Fibroblast of skin of scalp (primary cell): ENCODE measurements at places on chromosomes 12 and 14.
A peak's percentile ranks its signal among the peaks of the same experiment; 100 is the strongest.

GRCh38 chr12:112381406-112381882 is 787 bp downstream of the HECTD4 start:
- no peak for DNase-seq

GRCh38 chr12:113320401-113320800 is 14.5 kb downstream of the SLC8B1 start:
- DNase-seq, result no peak

- no peak for DNase-seq
Measured at GRCh38 chr12:130835436-130835835, 3.6 kb downstream of the STX2 start.

DNA sequence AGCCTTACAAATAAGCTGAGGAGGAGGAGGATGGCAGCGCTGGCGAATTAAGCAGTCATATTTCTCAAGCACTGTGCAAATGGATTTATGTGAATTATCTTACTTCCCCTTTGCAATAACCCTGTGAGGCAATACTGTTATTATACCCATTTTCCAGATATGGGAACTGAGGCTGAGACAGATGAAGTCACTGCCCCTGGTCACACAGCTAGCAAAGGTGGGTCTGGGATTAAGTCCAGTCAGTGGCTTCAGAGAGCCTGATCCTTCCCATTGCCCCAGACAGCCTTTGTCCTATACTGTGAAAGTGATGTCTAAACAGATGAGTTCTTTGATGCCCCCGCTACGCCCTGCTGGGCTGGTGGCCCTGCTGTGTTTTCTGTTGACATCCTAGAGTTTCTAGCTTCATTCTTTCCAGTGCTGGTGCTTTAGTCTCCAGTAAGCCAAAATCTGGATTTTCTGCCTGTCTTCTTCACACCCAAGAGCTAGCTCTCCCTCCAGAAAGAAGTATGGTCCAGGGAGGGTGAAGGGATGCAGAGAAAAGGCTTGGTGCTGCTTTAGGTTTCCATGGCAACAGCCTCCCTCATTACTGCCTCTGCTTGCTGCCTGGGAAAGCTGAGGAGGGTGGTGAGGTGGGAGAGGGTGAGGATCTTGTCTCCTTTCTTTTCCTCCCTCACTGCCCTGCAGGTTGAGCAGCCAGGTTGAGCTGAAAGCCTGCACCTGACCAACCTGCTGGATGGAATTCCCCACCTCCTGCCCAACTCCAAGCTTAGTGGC is 30.7 kb downstream of the TMEM63C start:
- DNase-seq, result no peak

DNA sequence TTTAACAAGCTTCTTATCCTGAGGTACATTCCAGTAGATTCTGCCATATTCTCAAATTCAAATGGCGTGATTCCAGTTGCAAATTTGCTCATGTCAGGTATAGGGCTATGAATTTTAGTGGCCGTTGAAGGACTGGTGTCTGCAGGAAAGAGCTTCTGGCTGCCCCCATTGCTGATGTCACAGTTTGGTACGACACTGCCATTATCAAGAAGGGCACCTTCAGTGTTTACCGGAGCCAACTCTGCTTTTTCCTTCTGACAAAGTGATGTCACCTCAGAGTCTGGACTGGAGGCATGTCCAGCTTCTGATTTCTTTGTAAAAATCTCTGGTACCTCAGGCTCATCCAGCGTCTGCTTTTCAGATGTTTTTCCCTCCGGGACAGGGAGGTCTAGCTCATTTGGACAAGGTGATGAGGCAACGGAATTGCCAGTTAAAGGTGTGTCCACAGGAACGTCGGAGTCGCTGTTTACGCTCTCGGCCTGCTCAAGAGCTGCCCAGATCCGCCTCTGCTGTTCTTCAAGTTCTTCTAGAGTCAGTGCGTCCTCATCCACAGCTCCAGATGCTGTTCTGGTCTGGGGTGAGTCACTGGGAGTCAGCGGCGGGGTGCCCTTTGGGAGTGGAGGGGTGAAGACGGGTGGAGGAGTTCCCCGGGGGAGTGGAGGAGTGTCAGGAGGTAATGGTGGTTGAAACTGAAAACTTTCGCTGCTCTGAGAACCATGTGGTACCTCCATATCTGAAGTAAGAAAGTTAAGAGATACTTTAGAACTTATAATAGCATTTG is 27.0 kb downstream of the ZCCHC8 start:
- no peak for DNase-seq

- DNase-seq, result peak; percentile 39
Measured at GRCh38 chr12:68794653-68795251, 13.2 kb upstream of the MDM2 start.

DNA sequence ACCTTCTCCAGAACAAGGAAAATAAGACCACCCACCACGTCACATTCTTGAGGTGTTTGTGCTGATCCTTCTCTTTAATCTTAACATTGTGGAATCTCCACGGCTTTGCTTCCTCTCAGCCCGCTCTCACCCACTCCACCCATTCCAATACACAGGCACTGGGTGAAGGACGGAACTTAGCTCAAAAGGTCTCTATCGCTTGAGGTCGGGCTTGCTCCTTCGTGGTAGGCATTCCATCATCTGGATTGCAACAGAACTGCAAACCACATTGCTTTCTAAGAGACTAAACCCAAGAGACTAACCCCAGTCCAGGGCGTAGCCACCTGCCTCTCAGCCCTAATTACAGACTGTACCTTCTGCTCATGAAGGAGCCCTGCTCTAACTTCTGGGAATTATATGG is 24.0 kb upstream of the MDM2 start:
- no peak for DNase-seq

DNA sequence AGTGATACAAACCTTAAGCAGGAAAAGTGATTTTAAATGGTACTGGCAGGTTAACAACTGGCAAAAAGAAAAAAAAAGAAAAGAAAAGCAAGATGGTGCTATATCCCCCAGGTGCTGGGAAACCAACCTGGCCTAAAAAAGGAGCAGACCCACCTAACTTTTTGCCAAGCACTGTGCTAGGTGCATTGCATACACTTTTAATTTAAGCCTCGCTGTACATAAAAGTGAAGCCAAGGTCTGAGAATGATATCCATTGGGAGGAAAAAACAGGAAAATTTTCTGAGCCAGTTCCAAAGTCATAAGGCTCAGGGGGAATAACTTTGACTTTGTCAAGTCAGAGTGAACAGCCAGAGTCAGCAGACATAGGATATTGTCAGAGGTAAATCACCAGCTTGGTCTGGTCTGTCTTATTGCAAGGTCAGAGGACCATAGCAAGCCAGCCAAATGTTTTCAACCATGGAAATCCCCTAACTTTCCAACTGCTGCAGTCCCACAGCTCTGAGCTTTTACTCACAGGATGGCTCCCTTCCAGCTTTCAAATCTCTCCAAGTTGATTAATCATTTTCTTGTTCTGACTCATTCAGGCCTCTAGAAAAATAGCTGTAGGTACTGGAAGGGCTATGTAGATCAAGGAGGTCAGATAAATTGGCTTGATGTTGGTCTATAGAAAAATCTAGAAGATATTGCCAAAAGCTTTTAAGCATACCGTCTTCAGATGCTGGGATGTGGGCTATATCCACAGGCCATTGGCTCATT is 412.9 kb downstream of the RAD51B start:
- peak; percentile 98 for DNase-seq

DNA sequence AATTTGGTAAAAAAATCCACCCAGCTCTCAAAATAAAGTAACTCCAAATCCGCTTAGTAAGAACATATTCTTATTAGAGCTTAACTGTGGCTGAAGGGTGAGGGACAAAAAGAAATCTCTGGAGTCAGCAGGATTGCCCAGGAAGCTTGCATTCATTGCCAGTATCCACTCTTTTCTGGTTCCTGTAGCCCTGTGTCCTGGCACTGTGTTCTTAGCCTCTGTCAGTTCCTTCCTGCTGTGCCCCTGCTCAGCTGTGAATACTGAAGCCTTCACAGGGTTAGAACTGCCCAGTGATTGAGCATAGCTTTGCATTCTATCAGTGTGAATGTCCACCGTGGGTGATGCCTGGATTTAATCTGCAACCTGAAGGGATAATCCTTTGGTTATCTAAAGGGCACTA is 266.9 kb upstream of the PELI2 start:
- peak; percentile 20 for DNase-seq

DNA sequence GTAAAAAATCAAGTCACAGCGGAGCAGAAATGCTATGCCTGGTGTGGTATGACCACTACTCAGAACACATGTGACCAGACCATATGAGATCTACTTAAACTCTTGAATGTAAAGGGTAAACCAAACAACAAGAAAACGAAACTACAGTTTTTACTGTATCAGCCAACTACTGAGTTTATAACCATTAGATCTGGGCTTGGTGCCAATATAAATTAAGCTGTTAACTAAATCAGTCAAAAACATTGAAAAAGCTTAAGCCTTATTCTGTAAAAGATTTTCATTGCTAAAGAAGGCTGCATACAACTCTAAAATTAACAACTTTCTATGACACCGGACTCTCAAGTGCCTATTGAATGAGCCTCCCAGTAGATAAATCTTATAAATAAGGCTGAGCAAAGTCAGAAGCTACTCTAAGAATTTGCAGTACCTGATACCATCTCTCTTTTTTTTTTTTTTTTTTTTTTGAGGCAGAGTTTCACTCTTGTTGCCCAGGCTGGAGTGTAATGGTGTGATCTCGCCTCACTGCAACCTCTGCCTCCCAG is 35.4 kb downstream of the SPTLC2 start:
- DNase-seq, result peak; percentile 85

- DNase-seq, result no peak
Measured at GRCh38 chr12:97967831-97968230, 505.2 kb downstream of the RMST start.

GRCh38 chr14:91115986-91116770 is 2.3 kb downstream of the DGLUCY start:
- DNase-seq, result peak; percentile 12

DNA sequence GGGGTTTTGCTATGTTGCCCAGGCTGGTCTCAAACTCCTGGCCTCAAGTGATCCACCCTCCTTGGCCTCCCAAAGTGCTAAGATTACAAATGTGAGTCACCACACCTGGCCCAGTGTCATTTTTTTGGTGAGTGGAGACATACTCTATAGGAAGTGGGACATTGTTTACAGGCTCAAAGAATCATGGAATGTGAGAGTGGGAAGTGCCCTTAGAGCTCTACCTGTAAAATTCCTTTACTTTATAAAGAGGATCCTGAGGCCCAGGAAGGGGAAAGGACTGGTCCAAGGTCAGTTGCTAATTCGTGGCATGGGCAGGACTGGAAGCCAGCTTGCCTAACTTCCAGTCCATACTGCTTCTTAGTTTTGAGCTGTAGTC is 8.7 kb upstream of the ADCK1 start:
- DNase-seq, result no peak

- DNase-seq, result no peak
Measured at GRCh38 chr12:89239534-89239933, 112.8 kb downstream of the DUSP6 start.

DNA sequence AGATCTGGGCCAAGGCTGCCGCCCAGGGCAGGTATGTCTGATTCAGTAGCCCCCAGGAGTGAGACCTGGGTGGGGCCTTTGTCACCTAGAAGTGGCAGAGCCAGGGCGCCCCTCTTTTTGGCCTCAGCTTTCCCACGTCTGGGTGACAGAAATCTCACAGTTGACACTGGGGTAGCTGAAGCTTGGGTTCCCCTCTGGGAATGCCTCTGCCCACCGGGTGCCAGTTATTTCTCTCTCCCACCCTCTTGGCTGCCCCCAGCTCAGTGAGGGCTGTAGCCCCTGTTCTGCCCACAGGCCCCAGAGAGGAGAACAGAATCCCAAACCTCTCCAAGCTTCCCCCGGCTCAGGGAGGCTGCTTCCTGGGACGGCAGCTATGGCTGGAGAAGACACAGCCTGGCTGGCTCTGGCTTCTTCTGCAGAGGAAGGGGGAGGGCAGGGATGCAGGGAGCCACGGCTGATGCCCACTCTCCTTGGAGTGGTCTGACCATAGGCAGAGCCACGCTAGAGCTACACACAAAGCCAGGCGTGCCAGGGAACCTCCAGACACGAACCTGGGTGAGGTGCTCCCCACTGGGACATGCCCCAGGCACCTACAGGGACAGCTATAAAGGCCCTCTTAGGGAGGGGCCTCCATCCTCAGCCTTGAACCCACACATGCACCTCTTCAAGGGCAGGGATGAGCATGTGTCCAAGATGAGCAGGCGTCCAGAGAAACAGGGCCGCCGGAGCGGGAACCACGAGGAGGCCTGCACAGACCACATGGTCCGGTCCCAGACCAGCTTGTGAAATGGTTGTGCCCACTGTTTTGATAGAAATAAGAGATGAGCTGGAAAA is 51.7 kb downstream of the BEGAIN start:
- DNase-seq, result no peak

DNA sequence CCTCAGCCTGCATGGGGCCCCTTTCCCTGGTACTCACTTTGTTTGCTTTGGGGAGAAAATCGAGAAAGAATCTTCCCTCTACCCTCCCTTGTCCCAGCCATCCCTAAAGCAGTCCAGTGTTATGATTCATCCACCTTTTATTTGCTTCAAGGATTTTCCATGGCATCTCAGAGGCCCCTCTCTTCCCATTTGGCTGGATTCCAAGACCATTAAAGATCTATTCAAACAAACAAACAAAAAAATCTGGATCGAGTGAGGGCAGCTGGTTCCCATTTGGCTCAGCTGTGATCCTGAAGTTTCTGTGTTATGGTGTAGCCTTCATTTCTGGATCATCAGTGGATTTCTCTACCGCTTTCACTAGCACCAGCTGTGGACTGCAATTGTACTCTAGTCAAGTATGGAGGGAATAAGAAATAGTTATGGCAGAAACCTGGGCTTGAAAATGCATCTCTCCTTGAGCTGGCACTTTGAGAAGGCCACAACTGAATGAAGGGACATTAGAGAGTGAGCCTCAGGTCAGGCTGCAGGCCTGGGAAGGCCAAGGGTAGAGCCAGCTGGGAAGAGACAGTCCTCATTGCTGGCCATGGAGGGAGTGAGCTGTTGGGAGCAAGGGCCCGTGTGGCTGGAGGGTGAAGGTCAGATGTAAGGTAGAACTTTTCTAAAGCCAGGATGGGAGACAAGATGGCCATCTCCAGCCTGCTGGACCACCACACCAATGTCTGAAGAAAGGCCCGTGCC is 13.7 kb downstream of the KRT71 start:
- peak; percentile 83 for DNase-seq

GRCh38 chr12:38515912-38516311 is 199.3 kb downstream of the ALG10B start:
- no peak for DNase-seq

DNA sequence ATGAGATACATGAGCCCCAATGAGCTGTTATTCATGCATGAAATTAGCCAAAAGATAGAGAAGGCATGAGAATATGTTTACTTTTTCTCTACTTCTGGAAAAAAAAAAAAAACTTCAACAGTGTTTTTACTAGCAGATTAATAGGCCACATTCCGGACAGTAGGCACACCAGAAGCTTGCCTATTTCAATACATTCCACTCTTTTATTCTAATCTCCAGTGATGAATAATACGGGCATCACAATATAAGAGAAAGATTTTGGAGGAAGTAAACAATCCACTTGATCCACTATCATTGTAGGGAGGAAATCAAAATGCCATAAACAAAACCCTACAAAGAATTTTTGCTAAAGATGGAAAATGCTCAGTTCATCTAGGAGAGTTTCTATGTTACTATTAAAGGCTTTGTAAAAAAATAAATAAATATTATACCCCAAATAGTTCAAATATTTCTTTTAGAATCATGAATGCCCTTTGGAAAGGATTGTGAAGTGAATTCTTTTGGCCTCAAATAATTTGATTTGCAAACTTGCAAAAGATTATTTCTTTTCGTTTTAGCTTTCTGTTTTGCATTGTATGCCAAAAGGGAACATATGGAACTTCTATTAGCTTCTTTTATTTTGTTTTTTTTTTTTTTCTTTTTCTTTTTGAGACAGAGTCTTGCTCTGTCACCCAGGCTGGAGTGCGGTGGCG is 232.6 kb downstream of the EPS8 start:
- peak; percentile 63 for DNase-seq

GRCh38 chr12:14937014-14937413 is 1.3 kb downstream of the ERP27 start:
- no peak for DNase-seq

GRCh38 chr12:112111931-112112330 is 3.3 kb upstream of the NAA25 start:
- DNase-seq, result no peak
